ENCODE measurements at places on chromosomes 11 and 22.

- DNase-seq: no peak
These were observed 5.3 kb upstream of the PDGFB start for GRCh38 chr22:39250131-39250530.

DNA sequence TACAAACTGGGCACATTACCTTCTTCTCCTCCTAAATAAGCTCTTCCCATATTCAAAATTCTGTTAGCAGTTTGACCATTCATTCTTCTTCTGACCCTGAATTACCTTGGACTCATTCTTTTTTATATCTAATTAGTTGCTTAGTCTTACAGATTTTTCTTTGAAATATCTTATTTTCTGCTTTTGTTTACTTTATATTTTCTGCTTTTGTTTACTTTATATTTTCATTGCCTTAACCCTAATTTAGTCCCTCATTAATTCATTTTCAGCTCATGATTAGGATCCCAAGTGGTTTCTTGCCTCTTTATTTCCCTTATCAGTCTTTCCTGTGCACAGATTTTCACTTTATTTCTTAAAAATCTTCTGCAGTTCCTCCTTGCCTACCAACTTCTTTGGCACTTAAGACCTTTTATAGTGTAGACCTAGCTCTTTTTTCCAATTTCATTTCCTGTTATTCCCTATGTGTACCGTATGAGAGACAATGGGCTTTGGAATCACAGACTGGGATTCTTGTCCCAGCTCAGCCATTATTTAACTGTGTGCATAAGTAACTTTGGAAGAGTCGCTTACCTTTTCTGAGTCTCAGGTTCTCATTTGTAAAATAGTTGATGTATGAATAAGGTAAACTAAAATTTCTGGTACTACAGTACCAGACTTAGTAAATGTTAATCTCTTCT, 39.2 kb downstream of the SIK2 start:
- no peak for DNase-seq

DNA sequence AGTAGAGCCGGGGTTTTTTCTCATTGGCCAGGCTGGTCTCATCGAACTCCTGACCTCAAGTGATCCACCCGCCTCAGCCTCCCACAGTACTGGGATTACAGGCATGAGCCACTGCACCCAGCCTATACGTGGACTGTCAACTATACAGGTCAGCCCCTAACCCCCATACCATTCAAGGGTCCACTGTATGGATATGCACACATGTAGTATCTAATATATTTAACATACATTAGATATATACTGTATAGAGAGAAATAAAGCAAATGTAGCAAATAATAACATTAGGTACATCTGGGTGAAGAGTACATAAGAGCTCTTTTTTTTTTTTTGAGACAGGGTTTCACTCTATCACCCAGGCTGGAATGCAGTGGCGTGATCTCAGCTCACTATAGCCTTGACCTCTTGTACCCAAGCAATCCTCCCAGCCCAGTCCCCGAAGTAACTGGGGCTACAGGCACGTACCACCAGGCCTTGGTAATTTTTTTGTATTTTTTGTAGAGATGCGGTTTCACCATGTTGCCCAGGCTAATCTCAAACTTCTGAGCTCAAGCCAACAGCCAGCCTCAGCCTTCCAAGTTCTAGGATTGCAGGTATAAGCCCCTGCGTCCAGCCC, 1.5 kb upstream of the ATP5MGL start:
- DNase-seq: no peak

GRCh38 chr11:96197103-96197502, 145.9 kb downstream of the MAML2 start:
- DNase-seq: no peak

DNA sequence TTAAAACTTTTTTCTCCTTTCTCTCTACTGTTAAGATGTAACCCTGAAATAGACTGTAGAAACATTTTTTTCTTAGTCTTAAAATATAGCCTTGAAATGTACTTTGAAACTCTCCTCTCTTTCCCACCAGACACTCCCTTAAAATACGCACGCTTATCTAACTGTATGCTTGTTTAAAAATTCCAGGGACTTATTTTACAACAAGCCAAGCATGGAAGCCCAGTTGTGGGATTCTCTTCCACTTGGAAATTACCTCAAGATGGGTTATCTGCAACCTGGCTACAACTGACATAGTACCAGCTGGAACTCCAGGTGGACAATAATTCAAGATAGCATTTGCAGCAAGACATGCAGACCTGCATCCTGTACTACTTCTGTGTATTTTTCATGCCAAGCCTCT, 12.1 kb upstream of the CHORDC1 start:
- DNase-seq: no peak

- DNase-seq: no peak
These were observed 128 bp downstream of the TAF10 start for GRCh38 chr11:6611963-6612212.

DNA sequence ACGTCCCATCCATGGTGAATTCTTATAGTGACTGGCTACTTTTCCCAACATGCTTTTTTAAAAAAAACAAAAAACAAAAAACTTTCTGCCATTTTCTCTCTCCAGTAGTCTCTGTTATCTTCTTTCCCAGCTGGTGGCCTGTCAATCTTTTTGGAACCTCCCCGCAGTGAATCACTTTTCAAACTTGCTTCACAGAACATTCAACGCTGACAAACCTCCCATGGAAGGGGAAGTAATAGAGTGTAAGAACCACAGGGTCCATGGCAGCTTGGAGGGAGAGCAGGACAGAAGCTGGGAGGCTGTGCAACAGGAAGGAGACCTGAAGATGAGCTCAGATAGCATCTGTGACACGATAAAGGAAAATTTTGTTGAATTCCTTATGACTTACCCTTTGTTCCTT, 9.8 kb upstream of the CECR2 start:
- peak; percentile 73 for DNase-seq

GRCh38 chr11:102111011-102111786, 952 bp downstream of the YAP1 start:
- DNase-seq: no peak

GRCh38 chr22:41863472-41863871, 30.6 kb downstream of the SREBF2 start:
- no peak for DNase-seq

GRCh38 chr11:66084821-66085475, 14.9 kb downstream of the PACS1 start:
- no peak for DNase-seq
